ENCODE measurements at places on chromosomes 1 and 21.

- DNase-seq = no peak
Measured at GRCh38 chr1:168092566-168093355, 44.0 kb downstream of the GPR161 start.

DNA sequence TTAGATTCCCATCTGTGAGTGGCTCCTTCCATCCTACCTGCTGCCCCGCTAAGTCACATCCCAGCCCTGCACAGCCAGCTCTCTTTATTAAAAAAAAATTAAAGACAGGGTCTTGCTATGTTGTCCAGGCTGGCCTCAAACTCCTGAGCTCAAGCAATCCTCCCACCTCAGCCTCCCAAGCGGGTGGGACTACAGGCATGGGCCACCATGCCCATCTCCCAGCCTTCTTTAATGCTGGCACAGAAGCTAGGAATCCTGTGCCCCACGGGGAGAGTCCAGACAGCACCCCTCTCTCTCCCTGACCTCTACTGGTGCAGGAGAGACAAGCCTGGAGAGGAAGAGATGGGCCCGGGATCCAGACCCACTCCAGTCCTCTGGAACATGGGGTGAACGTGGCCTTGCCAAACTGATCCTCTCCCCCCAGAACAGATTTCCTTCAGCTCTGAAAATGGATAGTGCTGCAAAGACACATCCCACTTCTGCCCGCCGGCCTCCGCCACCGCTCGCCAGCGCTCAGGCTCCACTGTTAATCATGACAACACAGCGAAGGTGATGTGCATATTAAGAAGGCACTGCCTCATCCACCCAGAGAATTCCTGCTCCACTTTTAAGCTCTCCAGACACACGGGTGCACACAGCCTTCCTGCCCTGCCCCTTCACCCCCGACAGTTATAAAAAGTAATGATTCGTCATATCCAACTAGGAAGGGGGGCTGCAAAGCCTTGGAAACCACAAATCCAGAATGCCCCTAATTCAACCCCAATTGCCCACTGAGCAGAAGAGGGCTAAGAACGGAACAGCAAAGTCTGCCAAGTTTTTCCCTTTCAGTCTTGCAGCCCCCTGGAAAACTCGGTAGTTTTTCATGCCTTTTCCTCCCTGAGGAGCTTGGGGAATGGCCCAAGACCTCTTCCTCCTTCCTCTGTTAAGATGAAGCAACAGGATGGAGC lies 68.1 kb downstream of the MRPL37 start:
- no peak for DNase-seq

- DNase-seq = no peak
Measured at GRCh38 chr1:99643021-99643779, 2.7 kb upstream of the PALMD start.

DNA sequence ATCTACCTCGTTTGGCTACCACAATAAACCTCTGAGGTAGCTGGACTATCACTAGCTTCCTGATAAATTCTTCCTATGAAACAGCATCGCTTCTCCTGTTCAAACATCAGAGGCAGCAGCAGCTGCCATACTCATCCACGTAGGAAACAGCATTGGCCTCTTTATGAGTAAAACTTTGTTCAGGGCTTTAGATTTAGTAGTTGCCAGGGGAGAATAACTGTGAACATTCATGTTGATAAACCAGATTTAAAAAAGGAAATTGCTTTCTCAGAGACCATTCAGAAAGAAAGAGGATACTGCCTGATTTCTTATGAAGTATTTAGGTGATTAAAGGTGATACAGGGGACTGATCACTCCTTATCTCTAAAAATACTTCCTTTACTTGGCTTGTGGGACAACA lies 7.2 kb downstream of the CEP170 start:
- no peak for DNase-seq

- DNase-seq = peak; percentile 86
Measured at GRCh38 chr1:243254927-243255790, at the start of gene CEP170. Gene CEP170, minus strand, starts transcription at chr1:243255281. Its CDS starts 30,001 bp downstream, at chr1:243225280.

DNA sequence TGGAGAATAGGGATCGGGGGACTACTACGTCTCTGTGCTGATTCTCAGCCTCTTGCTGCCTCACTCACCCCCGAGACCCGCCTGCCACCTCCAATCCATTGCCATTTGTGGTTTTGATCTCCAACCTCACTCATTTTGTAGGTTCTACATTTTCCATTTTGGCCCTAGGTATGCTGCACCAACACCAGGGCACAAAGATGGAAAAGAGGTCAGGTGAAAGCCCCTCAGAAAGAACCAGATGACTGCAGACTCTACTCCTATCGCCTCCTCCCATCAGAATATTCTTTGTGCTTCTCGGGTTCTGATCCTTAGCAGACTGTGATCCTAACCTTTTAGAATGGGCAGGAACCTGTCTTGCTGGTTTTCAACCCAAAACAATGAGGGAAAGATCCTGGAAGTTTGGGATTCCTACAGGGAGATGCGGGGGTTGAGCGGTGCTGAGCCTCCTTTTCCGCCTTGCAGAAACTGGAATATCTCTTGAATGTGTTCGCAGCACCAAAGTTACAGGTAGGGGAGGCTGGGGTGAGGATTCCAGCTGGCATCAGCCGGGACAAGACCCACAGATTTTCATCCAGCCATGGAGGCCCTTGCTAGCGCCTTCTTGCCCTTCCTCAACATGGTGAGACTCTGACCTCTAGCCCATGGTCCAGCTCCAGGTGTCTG lies 53.1 kb downstream of the RHBG start:
- no peak for DNase-seq

DNA sequence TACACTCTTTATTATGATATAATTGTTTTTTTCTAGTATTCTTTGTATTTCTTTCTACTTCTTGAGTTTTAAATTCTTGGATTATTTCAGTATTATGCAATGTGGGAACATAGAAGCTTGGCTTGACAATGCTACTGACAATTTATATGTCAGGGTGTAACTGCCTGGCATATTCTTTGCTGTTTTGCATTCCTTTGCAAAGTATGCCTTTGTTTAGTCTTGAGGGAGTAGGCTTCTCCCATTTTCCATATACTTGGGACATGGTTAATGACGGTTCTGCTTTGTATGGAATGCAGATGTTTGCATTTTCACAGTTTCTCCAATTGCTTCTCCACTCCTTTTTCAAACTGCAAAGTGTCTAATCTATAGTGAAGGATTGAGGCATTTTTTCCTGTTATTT lies 109.8 kb downstream of the HMCN1 start:
- no peak for DNase-seq

GRCh38 chr1:113388017-113388620 lies 2.2 kb upstream of the MAGI3 start:
- DNase-seq = no peak

DNA sequence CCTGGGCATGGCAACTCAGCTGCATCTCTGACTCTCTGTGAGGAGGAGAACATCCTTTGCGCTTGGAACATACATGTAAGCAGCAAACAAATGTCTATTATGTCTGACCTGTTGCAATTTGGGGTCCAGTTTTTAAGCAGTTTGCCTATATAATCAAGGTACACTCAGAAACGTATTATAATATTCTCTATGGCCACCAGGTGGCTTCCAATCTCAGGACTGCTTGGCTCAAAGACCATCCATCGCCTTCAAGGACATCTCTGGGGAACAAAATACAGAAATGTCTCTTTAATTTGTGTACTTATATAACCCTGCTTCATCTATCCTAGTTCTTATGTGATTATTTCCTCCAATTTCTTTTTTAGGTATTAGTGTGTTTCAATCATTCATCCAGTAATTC lies 227.2 kb downstream of the OLFM3 start:
- DNase-seq = no peak

GRCh38 chr1:215631489-215631888 lies 64.4 kb downstream of the KCTD3 start:
- no peak for DNase-seq

DNA sequence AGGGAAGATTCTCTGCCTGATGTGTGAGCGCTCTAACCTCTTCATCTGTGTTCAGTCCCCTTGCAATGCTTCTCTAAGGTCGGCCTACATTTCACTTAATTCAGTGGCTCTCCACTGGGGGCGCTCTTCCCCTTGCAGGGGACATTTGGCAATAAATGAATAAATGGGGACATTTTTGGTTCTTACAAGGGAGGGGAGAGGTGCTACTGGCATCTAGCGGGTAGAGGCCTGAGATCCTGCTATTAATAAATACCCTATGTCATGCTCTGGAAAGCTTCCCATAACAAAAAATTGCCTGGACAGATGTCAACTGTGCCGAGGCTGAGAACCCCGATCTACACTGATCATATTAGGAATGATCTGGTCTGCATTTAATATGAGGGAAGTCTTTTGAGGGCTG lies 25.9 kb upstream of the DNAJC11 start:
- peak; percentile 36 for DNase-seq

GRCh38 chr1:116489231-116489697 lies 81.6 kb downstream of the CD58 start:
- no peak for DNase-seq

- no peak for DNase-seq
Measured at GRCh38 chr1:35748326-35748725, 21.5 kb downstream of the CLSPN start.

DNA sequence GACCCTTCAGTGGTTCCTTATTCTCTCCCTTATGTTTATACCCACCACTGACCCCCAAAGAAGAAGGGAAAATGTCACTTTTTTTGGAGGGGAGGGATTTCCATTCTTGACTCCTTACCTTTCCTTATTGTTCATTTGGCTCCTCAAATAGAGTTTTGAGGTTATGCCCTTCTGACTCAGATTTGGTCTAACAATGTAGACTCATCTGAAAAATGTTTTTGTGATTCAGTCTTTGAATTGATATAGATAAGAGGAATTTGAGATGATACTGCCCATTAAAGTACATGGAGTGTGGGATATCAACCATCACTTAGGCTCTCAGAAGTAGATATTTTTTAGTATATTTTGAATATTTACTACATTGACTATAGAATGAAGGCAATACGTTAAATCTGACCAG lies 16.1 kb downstream of the USP1 start:
- DNase-seq = no peak

- no peak for DNase-seq
Measured at GRCh38 chr1:154406572-154406879, 1.4 kb downstream of the IL6R start.

DNA sequence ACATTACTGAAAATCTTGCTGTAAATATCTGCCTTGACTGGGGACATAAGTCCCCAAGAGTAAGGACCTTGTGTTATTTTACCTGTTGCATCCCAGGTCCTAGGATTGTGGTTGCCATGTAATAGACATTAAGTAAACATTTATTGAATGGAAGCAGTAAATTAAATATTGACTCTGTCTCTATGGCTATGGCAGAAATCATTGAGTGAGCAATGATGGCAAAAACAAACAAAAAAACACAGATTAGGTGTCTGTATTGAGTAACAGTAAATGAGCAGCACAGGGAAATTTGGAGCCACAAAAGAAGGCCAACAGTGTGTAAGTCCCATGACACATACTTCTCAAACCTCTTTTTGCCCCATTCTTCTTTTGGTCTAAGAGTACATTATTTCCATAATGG lies 240.4 kb downstream of the NFIA start:
- DNase-seq = no peak

- no peak for DNase-seq
Measured at GRCh38 chr1:182217071-182217470, 155.6 kb upstream of the ZNF648 start.

GRCh38 chr21:18467715-18468114 lies 64.1 kb upstream of the TMPRSS15 start:
- DNase-seq = no peak

DNA sequence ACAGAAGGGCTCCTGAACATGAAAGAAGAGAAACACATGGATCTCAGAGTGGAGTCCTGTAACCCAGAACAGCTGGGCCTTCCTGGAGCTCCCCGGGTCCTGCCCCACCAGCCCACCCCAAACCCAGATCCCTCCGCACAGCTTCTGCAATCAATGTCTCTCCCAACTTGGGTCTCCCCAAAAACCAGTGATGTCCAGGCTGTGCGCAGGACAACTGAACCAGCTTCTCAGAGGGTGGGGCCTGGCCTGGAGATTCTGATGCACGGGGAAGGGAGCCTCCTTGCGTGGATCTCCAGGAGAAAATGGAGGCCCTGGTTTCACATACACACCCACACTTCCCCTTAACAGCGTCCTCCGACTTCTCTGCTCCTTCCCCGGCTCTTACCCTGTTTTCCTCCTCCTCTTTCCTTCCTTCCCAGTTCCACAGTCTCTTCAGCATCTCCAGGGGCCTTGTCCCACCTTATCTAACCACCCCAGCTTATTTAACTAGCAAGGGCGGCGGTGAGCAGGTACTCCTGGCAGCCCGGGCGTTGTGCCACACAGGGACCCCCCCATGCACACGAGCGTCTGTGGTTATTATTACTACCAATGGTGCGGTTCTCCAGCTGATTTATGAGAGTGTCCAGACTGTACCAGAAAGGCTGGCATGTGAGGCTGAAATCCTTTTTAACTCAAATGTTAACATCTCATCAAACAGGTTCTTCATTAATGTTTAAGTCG lies 11.2 kb upstream of the MX2 start:
- DNase-seq = no peak

- DNase-seq = no peak
Measured at GRCh38 chr1:26090893-26091292, 20.7 kb upstream of the PDIK1L start.

DNA sequence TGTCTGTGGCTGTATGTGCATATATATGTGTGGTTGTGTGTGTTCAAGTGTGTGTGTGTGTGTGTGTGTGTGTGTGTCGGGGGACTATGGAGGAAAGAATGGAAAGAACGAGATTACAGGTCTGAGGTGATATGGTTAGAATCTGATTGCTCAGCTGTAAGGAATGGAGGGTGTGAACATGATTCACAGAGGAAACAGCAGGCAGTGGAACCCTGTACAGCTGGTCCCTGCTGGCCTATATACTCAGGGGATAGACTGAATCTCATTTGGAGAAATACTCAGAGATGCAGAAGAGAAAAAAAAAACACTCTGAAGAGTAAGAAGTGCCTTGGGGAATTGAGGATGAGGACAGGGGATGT lies 180.1 kb upstream of the ESRRG start:
- DNase-seq = no peak

- DNase-seq = no peak
Measured at GRCh38 chr1:200967693-200968468, 55.6 kb downstream of the KIF21B start.

- no peak for DNase-seq
Measured at GRCh38 chr21:32645261-32646182, 33.3 kb upstream of the CFAP298 start.

DNA sequence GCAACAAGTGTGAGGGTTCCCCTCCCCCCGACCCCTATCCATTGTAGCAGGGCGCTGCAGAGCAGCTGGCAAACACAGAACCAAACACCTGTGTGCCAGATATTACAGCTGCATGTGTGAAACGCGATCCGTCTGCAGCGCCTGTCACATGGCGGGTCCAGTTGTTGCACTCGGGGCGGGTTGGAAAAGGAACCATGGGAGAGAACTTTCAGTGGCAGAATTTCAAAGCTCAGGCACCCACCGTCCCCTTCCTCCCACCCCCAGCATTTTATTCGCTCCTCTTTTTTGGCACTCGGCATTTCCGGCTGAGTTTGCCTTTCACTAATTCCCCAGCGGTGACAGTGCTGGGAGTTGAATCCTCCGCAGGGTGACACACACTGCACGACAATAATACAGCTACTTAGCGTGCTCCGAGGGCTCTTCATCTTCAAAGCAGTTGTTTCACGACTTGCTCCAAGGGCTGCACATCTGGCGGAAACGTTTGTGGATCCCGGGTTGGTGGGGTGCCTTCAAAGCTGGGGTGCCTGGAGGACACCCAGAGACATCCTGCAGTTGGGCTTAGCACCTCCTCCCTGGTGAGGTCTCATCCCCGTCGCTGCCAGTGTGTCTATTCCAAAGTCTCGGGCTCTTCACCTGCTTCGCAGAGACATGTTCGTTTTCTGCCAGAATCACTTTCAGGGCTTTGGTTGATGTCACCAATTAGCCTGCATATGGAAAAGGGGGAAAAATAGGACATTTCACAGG lies 180.7 kb downstream of the ZBTB18 start:
- DNase-seq = no peak

- no peak for DNase-seq
Measured at GRCh38 chr1:211908453-211908852, 77.9 kb upstream of the LPGAT1 start.

GRCh38 chr1:232597721-232598120 lies 32.2 kb downstream of the SIPA1L2 start:
- no peak for DNase-seq
